Stimulated activated CD8-positive, alpha-beta memory T cell treated with anti-CD3 and anti-CD28 coated beads, Interleukin-2, amount 100 ng/mL, for 48 hours (primary cell): ENCODE measurements at places on chromosomes 11 and 22.

GRCh38 chr22:28259774-28260312 lies 340.8 kb upstream of the PITPNB start:
- DNase-seq, result no peak

- DNase-seq, result no peak
These were observed 41.9 kb downstream of the CEP164 start for GRCh38 chr11:117369534-117369933.

DNA sequence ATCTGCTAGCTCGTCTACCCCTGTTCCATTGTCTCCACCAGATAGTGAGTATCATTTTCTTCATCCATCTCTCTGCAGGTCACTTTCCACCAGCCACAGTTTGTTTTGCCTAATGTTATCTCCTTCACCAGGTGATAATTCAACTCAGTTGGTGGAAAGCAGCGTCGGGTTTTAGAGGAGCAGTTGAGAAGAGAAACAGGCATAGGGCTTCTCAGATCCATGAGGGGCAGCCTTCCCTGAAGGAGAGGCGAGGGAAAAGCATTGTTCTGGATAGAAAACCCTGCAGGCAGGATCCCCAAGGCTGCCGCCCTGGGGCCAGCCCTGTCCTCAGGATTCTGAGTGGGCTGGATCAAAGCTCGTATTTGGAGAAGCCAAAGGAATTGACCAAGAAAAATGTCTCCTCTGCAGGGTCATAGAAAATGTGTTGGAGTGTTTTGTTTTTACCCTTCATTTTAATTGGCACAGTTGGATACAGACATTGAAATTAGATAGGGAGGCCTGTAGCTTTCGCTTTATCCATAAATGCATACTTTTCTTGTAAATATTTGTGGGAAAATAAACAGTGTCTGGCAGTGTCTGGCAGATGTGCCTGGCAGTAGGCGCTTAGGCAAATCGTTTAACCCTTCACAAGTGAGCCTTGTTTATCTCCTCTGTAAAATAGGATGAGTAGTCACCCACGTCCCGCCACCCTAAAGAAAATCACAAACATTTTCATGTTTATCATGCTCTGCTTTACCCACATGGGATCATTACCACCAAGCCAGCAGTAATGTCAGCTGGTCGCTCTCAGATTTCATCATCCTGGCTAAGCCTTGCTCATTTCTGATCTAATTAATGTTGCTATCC lies 73.4 kb upstream of the TTC12 start:
- DNase-seq, result no peak

DNA sequence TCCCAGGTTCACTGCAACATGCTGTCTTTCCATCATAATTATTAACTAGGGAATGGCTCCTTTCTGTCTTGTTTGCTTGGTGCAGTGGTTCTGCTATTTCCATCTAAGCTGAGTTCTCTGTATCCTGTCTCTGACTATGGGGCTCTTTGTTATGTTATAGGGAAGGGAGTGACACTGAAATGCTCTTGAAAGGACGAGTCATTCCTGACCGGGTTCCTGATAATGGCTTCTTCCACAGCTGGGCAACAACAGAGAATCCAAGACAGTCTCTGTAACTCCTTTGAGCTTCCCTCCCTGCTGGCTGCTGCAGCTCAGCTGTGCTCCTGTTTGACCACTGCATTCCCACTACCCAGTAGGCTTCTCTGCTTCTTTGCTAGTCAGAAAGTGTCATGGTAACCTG lies 24.1 kb downstream of the OR2AT4 start:
- DNase-seq, result no peak

- DNase-seq, result peak; percentile 65
These were observed 1.4 kb downstream of the TMEM109 start for GRCh38 chr11:60915248-60915914.

DNA sequence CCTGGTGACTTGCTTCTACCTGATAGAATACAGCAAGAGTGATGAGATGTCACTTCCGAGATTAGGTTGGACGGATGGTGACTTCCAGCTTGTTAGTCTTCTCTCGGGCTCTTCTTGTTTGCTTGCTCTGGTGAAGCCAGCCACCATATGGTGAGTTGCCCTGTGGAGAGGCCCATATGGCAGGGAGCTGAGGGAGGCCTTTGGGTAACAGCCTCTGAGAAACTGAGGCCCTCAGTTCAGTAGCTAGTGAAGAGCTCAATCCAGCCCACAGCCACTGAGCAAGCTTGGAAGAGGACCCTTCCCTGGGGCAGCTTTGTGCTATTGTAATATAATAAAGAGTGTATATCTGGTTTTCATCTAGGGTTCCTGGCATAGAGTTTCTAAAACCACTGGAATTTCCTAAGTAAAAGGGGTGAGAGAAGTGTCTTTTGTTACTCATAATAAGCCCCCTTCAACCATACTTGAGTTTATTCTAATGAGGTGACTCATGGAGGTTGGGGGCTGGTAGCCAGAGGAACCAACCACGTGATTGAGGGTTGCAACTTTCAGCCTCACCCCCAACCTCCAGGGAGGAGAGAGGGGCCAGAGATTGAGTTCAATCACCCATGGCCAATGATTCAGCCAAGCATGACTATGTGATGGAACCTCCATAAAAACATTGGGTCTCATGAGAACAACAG lies 8.0 kb upstream of the TPCN2 start:
- DNase-seq, result no peak

DNA sequence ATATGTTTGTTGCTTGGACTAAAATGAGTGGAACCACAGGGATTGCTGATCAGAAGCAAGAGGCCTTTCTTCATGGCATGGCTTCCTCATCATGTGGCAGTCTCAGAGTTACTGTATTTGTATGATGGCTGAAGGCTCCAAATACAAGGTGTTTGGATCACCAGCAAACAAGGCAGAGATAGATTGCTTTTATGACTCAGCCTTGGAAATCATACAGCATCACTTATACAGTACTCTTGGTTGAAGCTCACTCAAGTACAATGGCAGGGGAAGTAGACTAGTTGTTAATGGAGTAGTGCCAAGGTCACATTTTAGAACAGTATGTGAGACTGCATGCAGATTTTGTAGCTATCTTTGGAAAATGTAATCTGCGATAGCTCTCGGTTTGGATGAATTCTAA lies 16.6 kb downstream of the CAPRIN1 start:
- no peak for DNase-seq

GRCh38 chr11:27926981-27927481 lies 180.9 kb downstream of the KIF18A start:
- DNase-seq, result no peak

DNA sequence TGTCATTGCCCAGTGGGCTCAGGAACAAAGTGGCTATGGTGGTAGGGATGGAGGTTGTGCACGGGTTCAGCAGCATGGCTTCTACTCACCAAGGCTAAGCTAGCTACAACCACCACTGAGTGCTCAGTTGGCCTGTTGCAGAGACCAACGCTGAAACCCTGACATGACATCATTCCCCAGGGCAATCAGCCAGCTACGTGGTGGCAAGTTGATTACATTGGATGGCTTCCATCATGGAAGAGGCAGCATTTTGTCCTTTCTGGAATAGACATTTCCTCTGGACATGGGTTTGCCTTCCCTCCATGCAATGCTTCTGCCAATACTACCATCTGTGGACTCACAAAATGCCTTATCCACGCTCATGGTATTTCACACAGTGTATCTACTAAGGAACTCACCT lies 634.3 kb downstream of the OPCML start:
- DNase-seq, result no peak

- DNase-seq, result no peak
These were observed 3.7 kb downstream of the SERPIND1 start for GRCh38 chr22:20777420-20778177.

DNA sequence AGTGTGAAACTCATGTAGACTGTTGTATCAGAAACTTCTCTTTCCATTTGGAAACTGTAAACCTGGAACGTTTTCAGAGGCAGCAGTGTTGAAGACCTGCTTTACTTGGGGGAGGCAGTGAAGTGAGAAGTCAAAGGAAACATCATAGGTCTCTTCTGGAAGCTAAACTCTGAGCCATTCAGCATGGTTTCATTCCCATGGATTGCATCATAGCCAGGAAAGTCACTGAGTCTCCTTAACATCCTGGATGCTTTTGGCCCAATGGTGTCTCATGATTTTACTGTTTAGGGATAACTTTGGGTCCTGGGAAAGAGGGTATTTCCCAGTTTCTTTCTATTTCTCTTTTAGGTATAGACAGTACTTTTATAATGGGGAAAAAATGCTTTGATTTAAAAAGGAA lies 153.2 kb upstream of the E2F8 start:
- DNase-seq, result no peak

- no peak for DNase-seq
These were observed 555.8 kb downstream of the BRD1 start for GRCh38 chr22:49271831-49272230.

GRCh38 chr11:66068923-66069714 lies 953 bp upstream of the PACS1 start:
- DNase-seq, result no peak

DNA sequence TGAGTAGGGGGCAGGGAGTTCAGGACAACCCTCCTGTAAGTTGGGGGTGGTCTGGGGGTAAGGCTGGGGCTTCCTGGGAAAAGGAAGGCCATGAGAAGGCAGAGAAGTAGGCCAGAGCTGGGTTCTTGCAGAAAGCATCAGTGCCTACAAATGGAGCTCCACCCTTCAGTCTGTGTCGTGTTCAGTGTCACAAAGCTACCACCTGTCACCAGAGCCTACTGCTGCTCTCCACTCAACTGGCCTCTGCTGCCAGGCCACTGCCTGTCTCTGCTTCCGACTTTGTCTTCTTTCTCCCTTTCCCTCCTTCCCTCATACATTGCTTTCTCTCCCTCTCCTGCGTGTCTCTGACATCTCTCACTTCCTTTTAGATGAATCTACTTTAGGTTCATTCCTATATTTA lies 3.4 kb upstream of the WBP2NL start:
- DNase-seq, result no peak

DNA sequence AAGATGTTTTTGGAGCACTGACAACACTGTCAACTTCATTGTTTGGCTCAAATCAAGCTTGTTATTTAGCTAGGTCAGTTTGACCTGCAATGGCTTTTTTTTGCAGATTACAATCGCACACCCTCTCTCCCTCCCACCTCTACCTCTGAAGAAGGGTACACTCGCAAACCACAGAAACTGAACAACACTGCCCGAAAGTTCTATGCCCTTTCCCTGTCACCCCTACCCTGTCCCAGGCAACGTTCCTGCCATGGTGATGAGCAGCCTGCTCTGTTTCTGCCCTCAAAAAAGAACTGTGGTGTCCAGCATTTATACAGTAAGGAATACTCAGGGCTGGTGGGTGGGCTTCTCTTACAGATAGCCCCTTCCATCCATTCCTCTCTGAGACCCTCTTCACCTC lies 33.7 kb downstream of the SC5D start:
- no peak for DNase-seq

- no peak for DNase-seq
These were observed 2.8 kb downstream of the HMOX1 start for GRCh38 chr22:35383679-35384071.

DNA sequence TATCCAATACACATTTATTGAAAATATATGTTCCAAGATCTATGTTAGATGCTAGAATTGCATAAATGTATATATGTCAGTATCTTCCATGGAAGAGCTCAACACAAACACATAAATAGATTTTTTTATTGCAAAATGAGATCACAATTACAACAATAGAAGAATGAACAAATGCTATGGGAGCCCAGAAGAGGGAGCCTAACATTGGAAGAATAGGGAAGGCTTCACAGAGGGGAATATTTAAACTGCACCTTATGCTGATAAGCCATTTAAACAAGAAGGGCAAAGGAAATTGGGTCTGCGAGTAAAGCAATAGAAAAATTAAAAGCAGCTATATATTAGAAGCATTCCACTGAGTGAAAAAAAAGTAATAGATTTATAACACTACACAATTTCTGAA lies 96.1 kb upstream of the LRRC55 start:
- DNase-seq, result no peak

DNA sequence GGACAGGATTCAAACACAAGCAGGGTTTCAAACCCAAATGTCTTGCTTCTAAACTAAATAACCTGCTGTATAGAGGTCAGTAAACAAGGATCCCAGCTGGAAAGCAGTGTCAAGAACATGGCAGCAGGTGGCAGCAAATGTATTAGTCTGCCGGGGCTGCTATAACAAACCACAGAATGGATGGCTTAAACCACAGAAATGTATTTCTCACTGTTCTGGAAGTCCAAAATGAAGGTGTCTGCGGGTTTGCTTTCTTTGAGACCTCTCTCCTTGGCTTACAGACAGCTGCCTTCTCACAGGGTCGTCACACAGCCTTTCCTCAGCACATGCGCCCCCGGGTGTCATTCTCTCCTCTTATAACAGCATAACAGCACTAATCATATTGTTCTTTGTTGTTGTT lies 65.1 kb upstream of the LRRC55 start:
- DNase-seq, result no peak

DNA sequence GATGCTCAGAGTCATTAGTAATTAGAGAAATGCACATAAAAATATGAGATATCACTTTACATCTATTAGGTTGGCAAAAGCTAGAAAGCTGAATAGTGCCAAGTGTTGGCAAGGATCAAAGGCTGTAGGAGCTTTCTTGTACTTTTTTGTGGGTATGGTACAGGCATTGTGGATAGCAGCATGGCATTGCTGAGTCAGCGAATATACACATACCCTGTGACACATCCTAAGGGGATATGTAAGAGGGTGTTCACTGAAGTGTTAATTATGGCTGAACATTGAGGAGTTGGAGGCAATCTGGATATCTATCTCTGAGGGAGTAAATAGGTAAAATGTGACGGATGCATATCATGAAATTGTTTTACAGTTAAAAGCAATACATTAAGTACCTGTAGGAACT lies 27.0 kb upstream of the IL18BP start:
- no peak for DNase-seq

DNA sequence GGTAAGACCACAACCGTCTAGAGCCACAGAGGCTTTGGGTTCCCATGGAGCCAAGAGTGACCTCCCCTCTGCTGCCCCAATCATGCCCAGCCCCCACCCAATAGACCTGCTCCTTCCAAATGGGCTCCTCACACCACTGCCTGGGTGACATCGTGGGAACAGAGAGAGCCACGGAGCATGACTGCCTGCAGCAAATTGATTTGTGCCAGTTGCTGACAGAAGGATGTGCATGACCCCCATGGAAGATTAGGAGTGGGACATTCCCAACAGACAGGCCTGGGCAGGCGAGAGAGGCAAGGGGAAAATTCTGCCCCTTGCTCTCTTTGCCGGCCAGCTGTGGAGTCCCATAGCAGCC lies 88.5 kb downstream of the TENM4 start:
- DNase-seq, result no peak

GRCh38 chr11:111062420-111062819 lies 183.1 kb upstream of the POU2AF2 start:
- no peak for DNase-seq

GRCh38 chr22:27317096-27317495 lies 484.5 kb downstream of the MN1 start:
- DNase-seq, result no peak

DNA sequence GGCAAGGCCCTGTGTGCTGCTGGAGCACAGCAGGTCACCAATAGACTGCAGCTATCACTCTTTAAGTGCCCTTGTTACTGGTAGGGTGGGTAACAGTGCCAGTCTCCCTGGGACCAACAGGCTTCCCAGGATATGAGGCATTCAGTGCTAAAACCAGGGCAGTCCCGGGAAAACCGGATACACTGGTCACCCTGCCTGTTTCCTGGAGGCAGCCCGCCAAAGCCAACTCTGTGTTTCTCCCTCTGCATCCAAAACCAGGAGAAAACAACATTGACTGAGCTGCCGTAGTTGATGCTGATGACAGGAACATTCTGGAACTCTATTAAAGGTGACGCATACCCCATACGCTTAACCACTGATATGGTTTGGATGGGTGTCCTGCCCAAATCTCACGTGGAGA lies 149.1 kb downstream of the SHANK2 start:
- no peak for DNase-seq
